ENCODE measurements at places on chromosomes 2 and 18.

- no peak for DNase-seq
Measured at GRCh38 chr2:221415789-221416188, 156.3 kb downstream of the EPHA4 start.

GRCh38 chr2:224217233-224217961 lies 178.3 kb upstream of the SERPINE2 start:
- DNase-seq, result no peak

DNA sequence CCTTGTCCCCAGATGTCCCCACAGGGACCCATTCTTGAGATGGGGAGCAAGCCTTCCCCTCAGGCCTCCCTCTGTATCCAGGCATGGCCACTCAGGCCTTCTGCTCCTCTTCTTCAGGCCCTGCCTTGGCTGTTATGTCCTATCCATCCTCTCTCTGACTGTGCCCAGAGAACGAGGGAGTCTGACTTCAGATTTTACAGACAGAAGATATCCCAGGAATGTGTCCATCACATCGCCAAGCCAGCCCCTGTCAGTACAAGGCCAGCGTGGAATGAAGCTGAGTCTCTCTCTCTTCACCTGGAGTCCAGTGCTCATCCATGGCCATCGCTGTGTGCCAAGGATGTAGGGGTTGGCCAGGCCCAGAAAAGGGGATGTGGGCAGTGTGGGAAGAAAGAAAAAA lies 57.6 kb downstream of the SDC1 start:
- DNase-seq, result no peak

DNA sequence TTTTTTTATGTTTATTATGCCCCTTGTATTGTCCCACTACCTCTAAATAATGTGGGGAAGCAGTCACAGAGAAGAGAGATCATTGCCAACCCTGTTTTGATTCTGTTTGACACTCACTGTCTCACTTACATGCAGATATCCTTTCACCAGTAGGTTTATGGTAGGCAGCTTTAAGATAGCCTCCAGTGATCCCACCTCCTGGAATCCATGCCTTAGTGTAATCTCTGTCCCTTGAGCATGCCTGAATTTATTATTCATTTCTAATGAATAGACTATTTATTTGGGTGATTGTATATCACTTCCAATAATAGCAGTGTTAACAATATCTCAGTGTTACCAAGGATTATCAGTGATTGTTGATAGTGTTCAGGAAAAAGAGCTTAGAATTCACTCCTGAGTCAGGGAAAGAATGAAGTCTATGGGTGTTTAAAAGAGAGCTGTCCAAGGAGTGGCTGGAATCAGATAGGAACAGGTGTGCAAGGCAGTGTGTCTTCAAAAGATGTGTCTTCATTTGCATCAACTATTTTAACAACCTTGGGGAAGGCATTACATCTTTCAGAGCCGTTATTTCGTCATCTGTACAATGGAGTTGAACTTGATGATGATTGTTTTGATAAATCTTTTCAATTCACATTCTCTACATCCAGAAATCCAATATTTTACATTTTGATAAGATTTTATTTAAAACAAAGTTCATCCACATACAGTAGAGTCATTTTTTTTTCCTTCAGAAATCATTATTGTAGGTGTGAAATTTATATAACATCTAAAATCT lies 31.9 kb downstream of the PKP4 start:
- DNase-seq, result no peak

DNA sequence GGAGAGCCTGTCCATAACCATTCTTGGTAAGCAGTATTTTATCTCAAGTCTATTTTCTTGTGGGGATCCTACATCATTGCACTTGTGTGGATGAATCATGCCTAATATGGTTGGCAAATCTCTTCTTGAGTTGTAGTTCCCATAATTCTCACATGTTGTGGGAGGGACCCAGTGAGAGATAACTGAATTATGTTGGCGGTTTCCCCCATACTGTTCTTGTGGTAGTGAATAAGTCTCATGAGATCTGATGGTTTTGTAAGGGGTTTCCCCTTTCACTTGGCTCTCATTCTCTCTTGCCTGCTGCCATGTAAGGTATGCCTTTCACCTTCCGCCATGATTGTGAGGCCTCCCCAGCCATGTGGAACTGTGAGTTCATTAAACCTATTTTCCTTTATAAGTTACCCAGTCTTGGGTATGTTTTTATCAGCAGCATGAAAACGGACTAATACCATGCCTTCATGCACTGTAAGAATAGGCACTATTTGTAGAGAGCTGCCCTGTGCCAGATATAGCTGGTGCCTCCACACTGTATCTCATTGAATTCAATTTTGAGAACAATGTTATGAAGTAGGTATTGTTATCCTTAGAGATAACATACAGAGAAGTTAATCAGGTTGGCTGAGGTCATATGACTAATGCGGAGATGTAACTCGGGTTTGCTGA lies 148.3 kb downstream of the PLCL1 start:
- no peak for DNase-seq

- DNase-seq, result no peak
Measured at GRCh38 chr18:4146797-4147196, 308.3 kb downstream of the DLGAP1 start.

DNA sequence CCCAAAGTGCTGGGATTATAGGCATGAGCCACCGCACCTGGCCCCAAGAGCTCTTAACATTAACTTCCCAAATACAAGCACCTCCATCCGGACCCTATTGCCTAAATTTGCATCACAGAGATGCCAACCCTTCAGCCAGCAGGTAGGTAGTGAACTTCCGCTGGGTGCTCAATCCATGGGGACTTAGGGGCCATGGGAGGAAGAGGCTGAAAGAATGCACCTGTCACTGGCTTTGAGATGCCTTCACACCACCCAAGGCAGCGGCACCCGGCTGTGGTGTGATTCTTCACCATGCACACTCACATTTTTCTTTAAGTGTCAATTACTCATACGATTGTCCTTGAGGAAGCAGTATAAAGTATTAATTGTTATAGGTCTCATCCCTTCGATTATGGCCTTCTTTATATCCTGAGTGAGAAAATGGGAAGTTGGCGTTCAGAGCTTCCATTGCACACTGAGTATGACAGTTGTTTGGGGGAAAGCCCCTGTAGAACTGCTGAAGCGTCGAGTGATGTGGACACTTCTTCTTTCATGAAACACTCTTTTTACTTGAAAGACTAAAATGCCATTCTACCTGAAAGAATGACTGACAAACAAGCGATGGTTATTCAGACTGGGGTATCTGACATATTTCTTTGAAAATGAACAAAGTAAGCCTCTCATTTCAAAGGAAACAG lies 51.8 kb upstream of the BIN1 start:
- no peak for DNase-seq

- no peak for DNase-seq
Measured at GRCh38 chr18:55317324-55317723, 270.7 kb downstream of the TCF4 start.

- no peak for DNase-seq
Measured at GRCh38 chr2:240463274-240463865, 27.9 kb downstream of the GPC1 start.

DNA sequence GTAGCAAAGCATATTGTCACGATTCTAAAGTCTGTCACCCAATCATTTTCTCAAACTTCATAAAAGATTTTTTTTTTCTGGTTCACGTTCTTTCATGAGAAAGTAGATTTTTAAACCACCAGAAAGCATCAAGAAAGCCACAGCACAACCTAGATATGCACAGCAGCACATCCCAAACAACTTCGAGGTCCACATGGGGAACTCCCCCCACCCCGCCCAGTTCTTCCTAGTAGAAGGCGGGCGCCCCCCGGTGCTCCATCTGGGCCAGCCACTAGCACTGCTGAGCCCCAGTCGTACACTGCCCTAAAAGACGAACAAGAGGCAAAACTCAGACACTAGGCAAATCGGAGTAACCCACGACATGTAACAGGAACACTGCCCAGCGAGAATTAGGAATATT lies 15.5 kb downstream of the HDLBP start:
- DNase-seq, result no peak

- DNase-seq, result no peak
Measured at GRCh38 chr2:226431288-226431948, 368.2 kb downstream of the IRS1 start.

- DNase-seq, result no peak
Measured at GRCh38 chr2:14803994-14804393, 171.5 kb downstream of the LRATD1 start.

DNA sequence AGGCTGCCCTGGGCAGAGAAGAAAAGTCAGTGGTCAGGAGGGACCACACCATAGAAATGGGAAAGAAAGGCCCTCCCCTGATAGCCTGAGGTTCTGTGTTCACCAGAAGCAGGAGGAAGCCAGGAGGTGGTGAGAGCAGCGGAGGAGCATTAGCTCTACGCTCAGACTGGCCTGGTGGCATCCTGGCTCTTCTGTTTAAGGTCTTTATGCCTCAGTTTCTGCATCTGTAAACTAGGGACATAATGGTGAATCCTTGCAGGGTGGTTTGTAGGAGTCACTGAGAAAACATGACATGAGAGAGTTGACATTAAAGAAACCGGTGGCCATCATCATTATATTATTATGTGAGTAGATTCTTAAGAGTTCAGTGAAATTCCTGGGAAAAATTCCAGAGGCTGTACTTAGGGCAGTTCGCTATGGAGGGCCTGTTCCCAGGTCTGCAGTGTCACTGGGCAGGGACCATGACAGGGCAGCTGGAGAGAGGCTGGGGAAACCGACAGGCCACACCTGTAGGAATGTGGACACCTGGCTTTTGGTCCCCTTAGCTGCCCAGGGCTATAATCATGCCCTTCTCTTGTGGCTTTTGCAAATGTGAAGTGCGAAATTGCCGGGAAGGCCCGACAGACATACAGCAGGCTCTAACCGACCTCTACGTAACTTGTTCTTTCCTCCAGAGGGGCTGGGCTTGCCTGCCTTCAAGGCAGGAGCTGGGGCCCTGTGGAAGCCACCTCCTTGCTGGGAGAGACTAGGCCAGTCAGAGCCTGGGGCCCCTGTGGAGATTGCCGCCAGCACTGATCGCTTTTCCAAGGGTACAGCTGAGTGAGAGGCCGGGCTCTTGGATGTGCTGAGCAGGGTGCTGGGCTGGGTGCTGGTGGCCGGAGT lies 31.0 kb downstream of the GLI2 start:
- no peak for DNase-seq

DNA sequence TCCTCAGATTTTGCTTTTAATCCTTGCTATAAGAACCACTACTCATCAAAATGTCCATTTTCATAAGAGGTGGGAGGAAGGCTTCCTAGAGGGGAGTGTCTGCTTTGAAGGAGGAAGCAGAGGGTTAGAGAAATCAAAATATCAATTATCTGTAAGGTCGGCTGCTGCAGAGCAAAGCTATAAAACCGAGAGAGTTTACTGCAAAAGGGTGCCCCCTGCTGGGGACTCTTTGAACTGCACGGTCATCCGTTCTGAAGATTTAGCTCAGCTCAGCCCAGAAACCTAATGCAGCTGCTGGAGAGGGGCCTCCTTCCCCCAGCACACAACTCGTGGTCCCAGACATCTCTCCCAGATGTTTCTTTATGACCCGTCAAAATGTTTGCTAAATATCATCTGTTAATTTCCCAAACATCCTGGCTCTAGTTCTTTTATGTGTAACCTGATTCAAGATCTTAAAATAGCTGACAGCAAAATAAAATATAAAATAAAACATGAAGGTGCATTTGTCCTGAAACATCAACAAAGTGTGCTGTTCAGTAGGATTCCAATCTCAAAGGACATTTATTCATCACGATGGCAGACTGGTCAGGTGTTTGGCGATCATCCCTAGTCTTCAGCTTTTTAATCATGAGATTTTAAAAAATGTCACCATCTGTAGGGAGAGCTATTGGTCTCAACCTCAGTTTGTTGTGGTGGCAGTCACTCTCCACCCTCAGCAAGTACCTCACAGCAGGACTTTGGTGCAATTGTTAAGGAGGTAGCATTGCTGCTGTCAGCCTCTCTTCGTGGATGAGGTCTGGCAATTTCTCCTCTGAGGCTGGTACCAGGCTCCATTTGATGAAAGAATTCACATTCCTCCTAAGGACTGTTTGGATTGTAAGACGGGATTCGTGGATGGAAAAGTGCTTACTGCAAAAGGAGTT lies 185.9 kb downstream of the MTX2 start:
- peak; percentile 33 for DNase-seq

GRCh38 chr18:44143072-44143471 lies 537.6 kb upstream of the SETBP1 start:
- no peak for DNase-seq

DNA sequence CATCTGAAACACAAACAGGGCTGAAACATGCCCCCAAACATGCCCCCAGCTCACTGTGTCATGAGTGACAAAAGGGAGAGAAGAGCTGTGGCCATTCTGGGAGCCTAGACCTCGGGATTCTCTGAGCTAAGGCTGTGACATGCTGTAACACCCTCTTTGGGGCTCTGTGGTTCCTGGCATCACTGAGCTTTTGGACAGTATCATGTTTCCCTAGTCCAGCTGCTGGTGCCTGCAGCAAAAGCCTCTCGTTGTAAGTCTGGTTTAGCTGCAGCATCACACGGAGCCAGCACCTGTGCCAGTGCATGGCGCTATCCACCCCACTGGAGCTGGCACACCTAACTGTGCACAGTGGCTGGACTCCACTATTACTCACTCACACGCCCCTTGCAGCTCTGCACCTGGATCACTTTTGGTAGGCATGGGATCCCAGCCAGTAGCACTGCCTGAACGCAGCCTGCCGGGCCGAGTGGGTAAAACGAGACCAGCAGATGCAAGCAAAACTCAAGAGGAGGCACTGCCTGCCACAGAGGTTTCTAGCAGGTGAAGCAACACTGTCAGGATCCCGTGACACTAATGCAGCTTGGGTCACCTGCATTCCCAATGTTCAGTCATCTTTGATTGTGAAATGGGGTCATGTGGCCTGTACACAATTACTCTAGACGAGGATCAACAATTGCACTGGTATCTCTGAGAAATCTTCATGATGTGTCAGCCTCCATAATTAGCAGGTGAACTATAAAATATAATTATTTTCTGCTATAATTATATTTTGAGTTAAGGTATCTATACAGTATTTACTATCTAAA lies 547.2 kb downstream of the ZNF804A start:
- DNase-seq, result no peak

DNA sequence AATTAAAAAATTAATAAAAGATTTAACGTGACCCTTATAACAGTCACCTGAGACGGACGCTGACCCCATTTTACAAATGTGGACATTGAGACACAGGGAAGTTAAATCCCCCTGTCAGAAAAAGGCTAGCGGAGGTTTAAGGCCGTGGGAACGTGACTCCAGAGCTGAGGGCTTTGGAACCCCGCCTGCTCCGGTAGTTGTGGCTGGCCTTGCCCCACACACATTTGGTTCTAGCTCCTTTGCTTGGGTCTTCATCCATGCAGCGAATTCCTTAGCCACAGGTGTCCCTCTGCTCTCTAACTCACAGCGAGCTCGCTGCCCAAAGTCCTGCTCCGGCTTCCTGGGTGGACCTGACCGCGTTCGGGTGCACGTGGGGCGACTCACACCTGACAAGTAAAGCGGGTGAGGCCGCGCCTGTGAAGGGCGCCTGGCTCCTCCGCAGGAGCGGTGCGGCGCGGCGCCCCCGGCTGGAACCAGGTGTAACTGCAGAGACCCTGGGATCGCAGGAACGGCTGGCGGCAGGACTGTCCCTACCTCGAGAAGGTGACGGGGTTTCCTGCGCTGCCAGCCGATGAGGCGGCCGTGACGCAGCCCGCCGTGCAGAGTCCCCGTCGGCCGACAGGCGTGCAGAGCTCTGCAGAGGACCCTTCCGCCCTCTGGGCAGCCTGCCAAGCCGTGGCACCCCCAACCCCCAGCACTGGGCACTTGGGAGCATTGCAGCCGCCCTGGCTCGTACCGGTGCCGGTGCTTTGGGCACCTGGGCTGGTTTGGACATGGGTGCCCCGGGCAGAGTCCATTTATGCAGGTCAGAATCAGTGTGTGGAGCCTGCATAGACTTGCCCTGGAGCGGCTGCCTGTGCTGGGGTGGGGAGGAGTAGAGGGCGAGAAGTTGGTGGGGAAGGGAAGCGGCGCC lies 2.4 kb upstream of the PROC start:
- DNase-seq, result peak; percentile 61
